Naive B cell (primary cell): ENCODE measurements at places on chromosomes 11 and 22. TPM values are rescaled to one million over a fixed set of nuclear protein-coding genes. Genes with fewer than 3 reads are reported as not detected.
A peak's percentile ranks its signal among the peaks of the same experiment; 100 is the strongest.

DNA sequence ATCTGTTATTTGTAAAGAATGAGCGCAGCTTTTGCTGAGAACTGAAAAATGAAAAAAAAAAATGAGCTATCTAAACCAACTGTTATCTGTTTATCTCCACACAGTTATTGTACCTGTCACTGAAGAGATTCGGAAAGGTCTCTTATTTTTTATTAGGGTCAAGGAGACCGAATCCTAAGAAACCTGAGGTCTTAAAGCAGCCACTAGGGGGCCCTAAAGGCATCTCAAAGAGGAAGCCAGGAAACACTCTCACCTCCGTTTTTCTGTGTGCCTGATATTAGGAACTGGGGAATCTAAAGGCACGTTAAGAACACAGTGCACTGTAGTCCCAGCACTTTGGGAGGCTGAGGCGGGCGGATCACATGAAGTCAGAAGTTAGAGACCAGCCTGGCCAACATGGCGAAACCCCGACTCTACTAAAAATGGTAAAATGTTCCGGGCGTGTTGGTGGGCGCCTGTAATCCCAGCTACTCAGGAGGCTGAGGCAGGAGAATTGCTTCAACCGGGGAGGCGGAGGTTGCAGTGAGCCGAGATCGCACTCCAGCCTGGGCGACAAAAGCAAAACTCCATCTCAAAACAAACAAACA lies 3.5 kb upstream of the LARGE1 start:
- peaks cover 26% of the 10 kb centered on the region for H3K4me1 ChIP-seq
- peak; percentile 58 for DNase-seq
- H3K36me3 ChIP-seq = no peaks in the 10 kb centered on the region
- peak overlapping the region; percentile 51 for H3K4me3 ChIP-seq

DNA sequence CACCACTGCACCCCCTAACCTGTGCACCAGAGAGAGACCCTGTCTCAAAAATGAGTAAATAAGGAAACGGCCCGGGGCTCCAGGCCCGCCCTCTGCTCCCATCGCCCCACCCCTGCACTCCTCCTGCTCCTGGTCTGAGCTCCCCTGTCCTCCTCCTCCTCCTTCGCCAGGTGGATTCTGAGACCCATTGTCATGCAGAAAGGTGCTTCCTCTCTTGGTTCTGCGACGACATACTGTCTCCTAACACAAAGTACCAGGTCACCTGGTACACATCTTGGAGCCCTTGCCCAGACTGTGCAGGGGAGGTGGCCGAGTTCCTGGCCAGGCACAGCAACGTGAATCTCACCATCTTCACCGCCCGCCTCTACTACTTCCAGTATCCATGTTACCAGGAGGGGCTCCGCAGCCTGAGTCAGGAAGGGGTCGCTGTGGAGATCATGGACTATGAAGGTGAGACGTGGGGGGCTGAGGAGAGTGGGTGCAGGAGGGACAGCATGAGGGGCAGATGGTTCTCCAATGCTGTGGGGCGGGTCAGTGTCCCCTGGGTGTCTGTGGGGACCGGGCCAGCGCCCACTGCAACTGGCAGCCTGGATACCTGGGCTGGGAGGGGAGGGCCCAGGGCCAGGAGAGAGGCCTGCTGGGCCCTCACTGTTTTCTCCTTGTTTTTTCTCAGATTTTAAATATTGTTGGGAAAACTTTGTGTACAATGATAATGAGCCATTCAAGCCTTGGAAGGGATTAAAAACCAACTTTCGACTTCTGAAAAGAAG lies 3.1 kb upstream of the APOBEC3D start:
- H3K27ac ChIP-seq = no peak overlapping the region
- H3K36me3 ChIP-seq = no peaks in the 10 kb centered on the region
- peaks cover 86% of the 10 kb centered on the region for H3K4me1 ChIP-seq
- H3K27me3 ChIP-seq = no peaks in the 10 kb centered on the region

Gene ABCG4
- polyA plus RNA-seq = not detected

- no peaks in the 10 kb centered on the region for H3K36me3 ChIP-seq
- no peak for DNase-seq
- H3K4me1 ChIP-seq = no peaks in the 10 kb centered on the region
- no peak overlapping the region for H3K27ac ChIP-seq
Measured at GRCh38 chr11:106986261-106986660, 32.0 kb downstream of the GUCY1A2 start.
